ENCODE measurements at places on chromosomes 7 and 10.

- no peak for DNase-seq
These were observed 31.2 kb downstream of the ITIH5 start for GRCh38 chr10:7635408-7636125.

DNA sequence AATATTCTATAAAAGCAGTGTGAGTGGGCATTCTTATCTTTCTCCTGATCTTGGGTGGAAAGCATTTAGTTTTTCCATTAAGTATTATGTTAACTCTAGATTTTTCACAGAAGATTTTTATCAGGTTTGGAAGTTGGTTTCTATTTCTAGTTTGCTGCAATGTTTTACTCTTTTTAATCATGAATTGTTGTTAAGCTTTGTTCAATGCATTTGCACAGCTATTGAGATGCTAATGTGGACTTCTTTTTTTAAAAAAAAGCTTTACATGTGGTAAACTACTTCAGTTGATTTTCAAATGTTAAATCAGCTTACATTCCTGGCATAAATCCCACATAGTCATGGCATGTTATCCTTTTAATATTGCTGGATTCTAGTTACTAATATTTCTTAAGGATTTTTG, 363.6 kb upstream of the NRP1 start:
- DNase-seq: no peak

DNA sequence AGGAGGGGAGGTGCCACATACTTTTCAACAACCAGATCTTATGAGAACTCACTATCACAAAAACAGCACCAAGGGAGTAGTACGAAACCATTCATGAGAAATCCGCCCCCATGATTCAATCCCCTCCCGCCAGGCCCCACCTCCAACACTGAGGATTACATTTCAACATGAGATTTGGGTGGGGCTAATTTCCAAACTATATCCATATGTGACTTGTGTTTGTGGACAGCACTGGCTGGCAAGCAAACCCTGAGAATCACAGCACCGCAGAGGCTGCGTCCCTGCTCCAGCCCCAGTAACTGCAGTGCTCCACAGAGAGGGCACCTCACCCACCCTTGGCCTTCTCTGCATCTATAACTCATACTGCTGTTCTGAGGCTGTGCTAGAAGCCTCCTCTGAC, 211.2 kb upstream of the PODXL start:
- DNase-seq: no peak

DNA sequence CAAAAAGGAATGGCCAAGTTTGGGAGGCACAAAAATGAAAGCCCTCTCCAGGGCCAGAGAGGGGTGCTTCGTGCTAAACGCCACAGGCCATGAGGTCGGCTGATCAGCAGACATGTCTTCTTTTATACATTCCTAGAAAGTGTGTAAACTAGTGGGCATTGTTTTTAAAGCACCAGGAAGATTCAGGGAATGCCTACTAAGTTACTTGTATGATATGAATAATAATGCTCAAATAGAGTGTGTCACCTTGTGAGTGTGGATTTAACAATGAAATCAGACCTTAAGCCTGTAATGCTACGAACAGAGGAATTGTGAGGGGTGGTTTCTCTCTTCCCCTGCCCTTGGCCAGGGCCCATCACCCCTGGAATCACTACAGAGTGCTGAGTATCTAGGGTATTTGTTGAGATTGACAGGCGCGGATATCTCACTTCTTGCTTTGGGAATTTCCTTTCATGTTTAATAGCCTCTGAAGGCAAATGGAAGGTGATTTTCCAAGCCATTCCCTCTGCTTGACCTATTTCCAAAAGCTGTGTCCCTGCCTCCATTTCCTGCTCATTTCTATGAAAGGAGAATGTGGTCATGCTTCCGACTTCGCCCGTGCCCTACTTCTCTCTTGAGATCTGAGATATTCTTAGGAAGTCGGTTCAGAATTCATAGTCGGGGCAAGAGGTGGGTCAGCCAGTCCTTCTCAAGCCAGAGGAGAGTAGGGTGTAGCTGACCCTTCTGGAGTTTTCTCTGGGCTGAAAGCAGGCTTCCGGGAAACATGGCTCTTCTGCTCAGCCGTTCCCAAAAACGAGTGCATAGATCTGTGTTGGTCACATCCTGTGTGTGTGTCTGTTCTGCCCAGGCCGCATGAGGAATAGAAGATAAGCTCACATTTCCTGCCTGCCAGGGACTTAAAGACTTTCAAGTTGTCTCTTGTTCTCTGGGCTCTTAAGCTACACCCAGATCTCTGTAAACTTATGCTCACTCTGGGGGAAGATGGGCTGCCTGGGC, 167.8 kb upstream of the ITGB1 start:
- no peak for DNase-seq

- no peak for DNase-seq
These were observed 22.2 kb downstream of the ENTPD7 start for GRCh38 chr10:99681553-99681952.

- DNase-seq: no peak
These were observed 150.2 kb upstream of the CDK1 start for GRCh38 chr10:60627778-60628748.

DNA sequence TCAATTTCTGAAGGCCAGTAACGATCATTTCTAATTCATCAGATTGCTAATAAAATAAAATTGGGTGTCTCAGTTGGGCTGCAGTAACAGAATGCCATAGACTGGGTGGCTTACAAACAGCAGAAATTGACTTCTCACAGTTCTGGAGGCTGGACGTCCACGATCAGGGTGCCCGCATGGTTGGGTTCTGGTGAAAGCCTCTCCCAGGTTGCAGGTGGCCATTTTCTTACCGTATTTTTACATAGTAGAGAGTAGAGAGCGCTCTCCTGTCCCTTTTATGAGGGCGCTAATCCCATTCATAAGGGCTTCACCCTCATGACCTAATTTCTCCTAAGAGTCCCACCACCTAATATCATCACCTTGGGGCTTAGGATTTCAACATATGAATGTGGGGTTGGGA, 106.0 kb downstream of the SPAG6 start:
- no peak for DNase-seq

DNA sequence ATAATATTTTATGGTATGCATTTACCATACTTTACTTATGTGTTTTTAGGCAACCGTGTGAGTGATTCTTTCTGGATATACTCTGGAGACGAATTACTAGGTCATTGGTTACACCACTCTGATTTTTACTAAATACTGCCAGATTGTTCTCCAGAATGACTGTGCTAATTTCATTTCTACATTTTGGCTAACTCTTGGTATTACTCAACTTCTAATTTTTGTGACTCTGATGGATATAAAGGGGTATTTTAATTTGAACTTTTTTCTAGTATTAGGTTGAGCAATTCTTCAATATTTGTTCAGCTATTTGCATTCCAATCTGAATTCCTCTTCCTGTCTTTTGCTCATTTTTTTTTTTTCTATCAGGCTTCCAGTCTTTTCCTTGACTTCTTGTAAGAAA, 223.6 kb downstream of the MDFIC start:
- no peak for DNase-seq

GRCh38 chr7:150390205-150390604, 11.1 kb downstream of the ZNF775 start:
- DNase-seq: no peak

DNA sequence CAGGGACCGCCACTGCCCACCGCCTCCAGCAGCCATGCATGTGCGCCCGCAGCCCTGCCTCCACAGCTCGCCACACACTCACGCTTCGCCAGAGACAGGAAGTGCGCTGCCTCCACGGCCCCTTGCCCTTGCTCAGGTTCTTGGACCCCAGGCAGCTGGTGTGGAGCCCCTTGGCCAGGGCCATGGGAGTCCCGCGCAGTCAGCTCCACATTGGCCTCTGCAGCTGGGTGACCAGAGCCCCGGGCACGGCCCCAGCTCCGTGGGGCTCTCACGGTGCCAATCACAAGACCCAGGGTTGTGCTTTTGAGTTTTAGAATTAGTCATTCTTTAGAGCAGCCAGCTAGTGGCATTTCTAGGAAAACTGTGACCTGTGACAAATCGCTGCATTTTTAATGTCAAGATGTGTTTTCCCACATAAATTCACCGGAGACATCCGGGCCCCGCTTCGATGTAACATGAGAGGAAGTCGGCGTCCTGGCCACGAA, 4.3 kb upstream of the UTF1 start:
- DNase-seq: no peak

DNA sequence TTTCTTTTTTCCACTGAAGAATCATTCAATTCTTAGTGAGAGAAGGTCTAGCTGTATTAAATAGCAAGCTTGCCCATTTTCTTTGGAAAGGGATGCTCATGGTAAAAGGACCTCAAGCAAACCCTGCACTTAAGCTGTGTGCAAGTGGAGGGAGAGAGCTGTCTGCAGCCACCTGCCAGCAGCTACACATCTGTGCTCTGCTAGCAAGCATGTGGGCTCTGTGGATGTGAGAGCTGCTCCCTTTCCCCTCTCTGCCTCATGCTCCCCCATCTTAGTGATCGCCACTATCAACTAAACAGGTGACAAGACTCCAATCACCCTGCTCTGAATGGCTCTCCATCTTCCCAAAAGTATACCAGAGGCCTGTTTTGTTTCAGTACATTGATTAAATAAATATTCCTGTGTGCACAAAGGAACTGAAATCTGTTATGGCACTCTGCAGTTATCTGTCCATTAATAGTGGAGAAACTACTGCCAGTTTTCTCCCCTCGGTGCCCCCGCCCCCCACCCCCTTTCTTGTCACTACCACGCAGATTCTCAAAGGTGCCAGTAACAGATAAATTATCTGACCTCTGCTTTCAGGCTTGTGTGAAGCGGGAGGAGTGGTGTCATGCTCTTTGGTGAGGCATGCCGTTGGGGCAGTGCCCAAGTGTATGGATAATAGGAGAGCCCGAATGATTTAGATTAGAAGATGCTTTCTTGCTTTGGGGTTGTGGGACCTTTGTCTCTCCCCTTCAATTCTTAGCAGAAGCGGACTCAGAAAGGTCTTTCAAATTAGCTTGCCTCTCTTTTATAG, 26.4 kb downstream of the AUTS2 start:
- DNase-seq: no peak

DNA sequence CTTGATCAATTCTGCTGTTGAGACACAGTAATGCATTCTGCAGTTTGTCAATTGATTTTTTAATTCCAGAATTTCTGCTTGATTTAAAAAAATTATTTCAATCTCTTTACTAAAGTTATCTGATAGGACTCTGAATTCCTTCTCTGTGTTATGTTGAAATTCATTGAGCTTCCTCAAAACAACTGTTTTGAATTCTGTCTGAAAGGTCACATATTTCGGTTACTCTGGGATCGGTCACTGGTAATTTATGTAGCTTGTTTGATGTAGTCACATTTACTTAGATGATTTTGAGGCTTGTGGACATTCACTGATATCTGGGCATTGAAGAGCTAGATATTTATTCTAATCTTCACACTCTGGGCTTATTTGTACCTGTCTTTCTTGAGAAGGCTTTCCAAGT, 67.2 kb upstream of the NME8 start:
- no peak for DNase-seq

GRCh38 chr7:105693576-105693975, 112.3 kb upstream of the EFCAB10 start:
- DNase-seq: no peak

DNA sequence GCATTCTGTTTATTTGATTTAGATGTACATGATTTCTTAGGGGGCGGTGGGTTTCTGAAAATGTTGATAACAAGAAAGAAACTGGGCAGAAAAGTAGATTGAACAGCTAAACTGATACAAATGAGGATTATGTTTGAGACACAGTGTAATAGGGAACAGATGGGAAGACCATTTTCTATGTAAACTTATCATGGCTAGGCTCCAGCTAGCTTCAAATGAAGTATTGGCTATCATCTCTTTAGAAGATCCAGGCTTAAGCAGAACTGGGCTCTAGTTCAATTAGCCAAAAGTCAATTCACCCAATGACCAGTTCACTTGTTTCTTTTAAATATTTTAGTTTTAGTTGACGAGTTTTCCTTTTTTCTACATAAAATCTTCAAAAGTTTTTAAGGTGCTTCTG, 639.5 kb downstream of the ANKRD7 start:
- DNase-seq: no peak

- no peak for DNase-seq
These were observed 268.3 kb upstream of the MTPN start for GRCh38 chr7:136245327-136246004.

- DNase-seq: no peak
These were observed 15.5 kb upstream of the RALA start for GRCh38 chr7:39607865-39608264.

- no peak for DNase-seq
These were observed 106.2 kb upstream of the DLX6 start for GRCh38 chr7:96899108-96899507.

DNA sequence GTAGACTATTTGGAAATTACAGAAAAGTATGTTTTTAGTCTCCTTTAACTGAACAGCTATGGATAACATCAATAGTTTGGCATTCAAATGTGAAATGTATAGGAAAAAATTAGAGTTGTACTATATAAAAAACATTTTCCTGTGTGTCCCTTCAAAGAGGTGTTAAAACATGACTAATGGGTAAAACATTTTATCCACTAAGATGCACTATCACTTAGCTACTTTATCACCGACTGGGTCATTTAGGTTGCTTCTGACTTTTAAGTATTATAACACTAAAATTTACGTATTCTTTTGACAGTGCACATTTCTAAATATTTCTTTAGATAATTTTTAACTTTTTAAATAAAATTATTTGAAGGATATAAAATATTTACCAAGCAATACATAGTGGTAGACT, 77.6 kb downstream of the UBE2H start:
- DNase-seq: no peak

DNA sequence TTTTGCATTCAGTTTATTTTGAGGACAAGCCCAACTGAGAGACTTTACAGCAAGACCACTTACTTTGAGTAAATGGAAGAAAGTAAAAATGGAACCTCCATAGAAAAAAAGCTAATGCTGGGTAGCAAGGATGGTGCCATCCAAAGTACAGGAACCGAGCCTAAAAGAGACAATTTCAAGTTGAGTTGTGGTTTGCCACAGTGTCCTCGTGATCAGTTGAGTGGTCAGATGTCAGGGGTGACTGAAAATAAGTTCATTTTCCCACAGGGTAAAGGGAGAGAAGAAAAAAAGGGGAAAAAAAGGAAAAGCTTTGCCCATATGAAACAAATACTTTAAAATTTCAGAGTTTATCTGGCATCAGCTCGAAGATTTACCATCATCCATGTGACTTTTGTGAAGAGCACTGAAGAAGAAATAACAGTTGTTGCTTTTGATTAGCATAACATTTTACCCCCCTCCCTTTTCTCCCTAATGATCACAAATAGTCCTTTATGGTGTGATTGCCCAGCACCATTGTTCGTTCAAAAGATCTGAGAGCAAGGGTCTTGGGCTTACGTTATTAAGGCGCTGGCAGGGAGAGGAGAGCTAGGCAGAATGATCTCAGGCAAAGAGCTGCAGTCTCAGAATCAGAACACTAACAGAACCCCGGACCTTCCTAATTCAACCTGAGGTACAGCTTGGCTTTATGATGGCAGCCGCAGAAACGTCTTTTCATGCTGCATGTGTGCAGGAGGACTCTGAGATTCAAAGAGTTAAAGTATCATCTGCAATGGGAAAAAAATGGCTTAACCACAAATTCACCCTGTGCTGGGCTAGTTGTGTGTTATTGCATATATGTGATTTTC, 338.1 kb downstream of the RNLS start:
- DNase-seq: no peak

- no peak for DNase-seq
These were observed 2.4 kb upstream of the PKD1L1 start for GRCh38 chr7:47950714-47951113.

Data from GF-D8 (cell line).